ENCODE measurements at places on chromosomes 7 and 10.

- DNase-seq = no peak
These were observed 35.0 kb downstream of the NSUN6 start for GRCh38 chr10:18616337-18616736.

DNA sequence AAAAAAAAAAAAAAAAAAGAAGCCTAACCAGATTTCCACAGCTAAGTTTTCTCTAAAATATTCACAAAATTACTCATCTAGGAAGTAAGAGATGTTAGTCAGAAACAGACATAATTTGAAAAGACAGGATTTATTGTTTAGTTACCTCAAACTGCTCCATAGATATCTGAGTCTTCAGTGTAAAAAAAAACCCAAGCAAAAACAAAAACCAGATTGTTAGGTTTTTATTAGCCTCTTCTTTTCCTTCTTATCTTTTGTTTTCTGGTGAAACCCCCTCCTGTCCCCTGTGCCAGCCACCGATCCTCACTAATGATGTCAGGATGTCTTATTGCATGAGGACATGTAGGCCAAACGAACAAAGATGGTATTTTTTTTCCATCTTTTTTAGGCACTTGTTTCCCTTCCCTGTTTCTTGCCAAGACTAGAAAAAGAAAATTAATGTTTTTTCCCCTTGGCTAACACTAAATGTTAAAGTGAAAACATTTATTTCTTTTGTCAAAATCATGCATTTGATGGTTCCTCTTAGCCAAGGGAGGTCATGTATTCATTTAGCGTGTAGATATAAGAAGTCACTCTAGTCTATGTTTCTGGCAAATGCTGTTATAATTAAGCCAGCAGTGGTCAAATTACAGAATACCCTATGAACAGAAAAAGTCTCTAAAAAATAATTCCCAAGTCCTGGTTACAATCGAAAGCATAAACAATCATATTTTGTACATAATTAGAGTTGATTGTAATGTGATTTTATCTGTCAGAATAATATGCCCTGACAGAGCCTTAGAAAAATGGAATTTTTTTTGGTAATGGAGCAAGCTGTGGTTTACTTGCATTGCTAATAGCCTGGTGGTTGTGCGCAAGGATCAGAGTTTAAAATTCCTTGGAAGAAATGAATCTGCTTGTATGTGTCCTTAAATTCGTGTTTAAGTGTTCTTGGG, 702.4 kb upstream of the FZD8 start:
- DNase-seq = no peak

- peak; percentile 79 for DNase-seq
These were observed 40.8 kb downstream of the HK1 start for GRCh38 chr10:69318867-69319727.

DNA sequence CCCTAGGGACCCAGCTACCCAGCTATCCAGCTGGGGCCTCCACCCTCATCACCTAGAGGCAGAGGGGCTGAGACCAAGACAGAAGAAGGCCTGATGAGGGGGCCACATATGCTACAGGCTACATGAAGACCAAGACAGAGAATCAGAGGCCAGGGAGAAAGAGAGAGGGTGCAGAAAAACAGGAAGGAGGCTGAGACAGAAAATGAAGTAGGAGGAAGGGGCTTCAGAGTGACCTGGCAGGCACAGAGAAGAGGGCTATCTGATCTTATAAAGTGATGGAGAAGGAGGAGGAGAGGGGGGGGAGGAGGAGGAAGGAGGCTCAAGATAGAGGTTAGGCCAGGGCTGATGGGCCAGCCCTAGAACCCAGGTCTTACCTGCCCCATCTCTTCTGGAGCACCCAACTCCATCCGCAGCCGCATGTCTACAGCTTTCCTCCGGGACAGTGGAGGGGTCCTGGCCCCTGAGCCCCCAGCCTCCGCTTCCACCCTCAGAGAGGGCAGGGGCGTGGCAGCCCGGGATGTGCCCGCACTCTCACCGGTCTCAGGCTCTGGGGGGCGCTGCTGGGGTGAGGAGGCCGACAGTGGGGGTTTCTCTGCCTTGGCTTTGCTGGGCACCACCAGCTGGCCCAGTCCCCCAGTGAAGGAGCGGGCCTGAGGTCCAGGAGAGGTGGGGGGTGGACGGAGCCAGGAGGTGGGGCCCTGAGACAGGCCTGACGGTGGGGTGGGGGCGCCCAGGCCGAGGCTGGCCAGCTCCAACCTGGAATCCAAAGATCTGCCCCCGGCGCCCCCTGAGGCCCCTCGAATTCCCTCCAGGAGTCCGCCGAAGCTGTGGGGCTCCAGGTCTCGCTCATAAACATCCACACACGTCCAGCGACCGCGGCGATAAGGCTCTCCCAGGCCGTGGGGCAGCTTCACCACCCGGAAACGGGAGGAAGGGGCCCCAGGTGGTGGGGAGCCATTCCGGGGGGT, 1.8 kb downstream of the TSC22D4 start:
- peak; percentile 50 for DNase-seq

DNA sequence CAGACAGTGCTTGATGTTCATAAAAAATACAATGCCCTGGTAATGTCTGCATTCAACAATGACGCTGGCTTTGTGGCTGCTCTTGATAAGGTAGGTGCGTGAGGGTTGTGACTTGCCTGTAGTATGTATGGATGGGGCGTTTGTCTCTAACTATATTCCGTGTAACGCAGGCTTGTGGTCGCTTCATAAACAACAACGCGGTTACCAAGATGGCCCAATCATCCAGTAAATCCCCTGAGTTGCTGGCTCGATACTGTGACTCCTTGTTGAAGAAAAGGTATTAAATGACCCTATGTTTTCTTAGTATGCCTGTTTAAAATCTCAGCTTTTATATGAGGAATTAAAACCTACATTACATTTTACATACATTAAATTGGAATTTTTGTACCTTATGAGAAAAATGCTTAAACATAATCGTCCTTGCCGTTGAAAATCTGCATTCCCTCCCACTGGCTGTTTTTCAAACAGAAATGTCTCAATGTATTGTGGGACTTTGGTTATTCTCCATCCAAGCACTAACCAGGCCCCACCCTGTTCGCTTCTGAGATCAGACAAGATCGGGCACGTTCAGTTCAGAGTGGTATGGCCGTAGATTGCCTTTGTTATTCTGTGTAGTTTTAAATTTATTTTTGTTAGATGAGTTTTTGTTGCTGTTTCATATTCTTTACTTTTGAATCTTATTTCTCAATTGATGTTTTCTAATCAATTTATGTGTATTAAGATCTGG, 85.3 kb downstream of the CUL1 start:
- no peak for DNase-seq

DNA sequence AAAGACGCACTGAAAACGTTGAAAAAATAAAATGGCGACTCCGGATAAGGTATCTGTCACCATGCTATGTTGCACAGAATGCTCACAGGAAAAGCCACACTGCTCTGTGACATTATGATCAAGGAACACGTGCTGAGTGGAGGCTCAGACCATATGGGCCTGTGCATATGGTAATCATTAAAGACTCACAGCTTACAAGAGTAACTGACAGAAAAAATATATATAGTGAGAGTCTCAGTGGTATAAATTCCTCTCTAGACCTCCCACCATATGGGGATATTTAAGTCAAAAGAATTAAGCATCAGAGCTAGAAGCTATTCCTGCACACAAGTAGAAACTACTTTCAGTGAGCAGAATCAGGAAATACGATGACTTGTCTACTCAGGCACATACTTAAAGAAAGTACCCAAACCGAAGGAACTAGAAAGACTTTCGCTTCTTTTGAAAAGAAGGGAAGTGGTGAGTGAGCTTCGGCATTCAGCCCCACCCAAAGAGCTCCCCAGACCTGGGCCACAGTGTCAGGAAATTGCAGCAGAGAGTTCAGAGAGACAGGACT, 65.1 kb upstream of the MPP7 start:
- no peak for DNase-seq

DNA sequence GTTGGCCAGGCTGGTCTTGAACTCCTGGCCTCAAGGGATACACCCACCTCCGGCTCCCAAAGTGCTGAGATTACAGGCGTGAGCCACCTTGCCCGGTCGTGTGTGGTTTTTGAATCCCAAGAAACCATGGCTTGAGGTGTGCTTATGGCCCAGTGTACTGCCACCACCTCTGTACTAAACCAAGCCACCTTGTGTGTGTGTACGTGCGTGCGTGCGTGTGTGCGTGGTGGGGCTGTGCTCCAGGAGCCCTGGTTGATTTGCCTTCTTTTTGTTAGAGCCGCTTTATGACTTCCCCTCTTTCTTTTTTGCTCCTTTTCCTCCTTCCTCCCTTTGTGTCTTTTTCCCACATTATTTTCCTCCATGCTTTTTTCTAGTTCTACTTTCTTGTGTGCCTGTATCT, 121.4 kb downstream of the CAMK1D start:
- DNase-seq = no peak

- DNase-seq = no peak
These were observed 5.0 kb downstream of the NRF1 start for GRCh38 chr7:129616530-129616929.

DNA sequence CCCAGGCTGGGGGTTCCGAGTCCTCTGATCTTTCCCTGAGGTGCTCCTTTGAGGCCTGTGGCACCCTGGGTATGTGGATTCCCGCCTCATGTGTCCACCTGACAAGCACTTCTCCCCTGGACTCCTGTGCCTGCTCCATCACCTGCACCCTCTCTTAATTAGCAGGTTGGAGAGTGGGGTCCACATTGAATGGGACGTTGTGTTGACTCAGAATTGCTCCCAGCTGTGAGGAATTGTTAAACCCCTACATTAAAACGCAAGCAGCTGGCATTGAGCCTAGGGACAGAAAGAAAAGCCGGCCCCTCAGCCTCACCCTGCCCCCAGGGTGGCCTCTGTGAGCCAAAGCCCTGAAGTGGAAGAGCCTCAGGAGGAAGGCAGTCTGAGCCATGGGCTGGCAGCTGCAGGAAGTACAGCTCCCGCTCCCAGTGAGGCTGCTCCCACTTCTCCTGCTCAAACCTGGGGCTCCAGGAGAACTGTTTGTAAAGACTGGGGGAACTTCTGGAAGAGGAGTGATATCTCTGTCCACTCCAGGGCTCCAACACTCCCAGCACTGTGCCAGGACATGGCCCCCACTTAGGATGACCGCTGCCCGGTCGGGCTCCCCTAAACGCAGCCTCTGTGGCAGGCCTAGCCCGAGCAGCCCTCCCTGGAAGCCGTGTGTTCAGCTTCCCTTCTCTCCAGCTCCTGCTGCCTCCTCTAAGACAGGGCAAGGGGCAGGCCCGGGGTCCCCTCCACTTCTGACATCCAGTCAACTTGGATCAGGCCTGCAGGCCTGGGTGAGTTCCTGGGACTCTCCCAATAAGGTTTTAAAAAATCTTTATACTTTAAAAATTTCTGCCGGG, 1.8 kb upstream of the OPN4 start:
- DNase-seq = peak; percentile 51

- no peak for DNase-seq
These were observed 18.0 kb upstream of the SPOCK2 start for GRCh38 chr10:72106154-72106849.

GRCh38 chr10:98608411-98608810, 161.7 kb upstream of the HPS1 start:
- DNase-seq = peak; percentile 59

DNA sequence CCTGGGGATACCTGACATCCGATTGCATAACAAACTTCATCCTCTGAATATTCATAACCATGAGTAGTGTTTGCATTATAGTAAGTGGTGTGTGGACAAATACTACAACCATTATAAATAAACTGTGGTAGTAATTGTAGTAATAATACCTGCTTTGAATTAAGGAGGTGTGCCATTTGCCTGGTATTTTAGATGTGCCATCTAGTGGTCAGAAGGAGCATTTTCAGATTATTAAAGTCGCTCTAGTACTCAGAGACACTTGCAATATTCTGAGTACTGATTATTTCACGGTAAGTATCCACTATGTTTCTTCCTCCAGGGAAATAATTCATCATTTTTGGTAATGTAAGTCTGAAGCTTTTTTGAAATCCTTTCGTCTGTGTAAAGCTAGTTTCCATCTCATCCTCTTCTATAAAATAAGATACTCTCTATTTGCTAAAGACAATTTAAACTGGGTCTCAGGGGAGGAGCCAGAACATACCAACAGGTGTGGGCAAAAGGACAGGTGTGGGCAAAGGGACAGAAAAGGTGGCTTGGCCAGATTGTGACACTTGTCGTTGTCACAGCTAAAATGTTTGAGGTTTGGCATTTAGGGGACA, 115.3 kb upstream of the WDR11 start:
- DNase-seq = peak; percentile 53

GRCh38 chr7:159147246-159147645, 2.6 kb upstream of the VIPR2 start:
- no peak for DNase-seq

GRCh38 chr7:41882745-41883420, 180.0 kb upstream of the INHBA start:
- DNase-seq = no peak

DNA sequence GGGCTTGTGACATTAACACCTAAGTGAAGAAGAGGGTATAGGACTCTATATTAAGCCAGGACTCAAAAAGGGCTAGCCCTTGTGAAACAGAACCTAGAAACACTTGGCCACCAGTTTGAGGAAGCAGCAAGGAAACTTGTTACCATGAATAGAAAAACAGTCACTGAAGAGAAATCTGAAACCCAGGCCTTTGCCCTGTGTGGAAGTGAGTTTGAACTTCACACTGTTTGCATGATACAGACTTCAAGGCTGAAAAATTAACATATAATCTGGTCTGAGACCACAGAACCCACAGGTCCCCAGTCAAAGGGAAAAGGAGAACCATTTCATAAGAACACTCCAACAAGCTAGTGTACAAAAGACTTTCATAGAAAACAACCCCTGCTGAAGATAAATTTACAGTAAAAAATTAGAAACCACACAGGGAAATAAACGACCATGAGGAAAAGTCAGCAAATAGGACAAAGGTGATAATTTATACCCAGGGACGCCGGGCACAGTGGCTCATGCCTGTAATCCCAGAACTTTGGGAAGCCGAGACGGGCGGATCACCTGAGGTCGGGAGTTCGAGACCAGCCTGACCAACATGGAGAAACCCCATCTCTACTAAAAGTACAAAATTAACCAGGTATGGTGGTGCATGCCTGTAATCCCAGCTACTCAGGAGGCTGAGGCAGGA, 76.1 kb downstream of the SKIDA1 start:
- DNase-seq = no peak

GRCh38 chr10:102112210-102112817, 7.9 kb downstream of the LDB1 start:
- DNase-seq = no peak

- peak; percentile 1 for DNase-seq
These were observed 496.7 kb downstream of the SH2D4B start for GRCh38 chr10:81034383-81034782.

DNA sequence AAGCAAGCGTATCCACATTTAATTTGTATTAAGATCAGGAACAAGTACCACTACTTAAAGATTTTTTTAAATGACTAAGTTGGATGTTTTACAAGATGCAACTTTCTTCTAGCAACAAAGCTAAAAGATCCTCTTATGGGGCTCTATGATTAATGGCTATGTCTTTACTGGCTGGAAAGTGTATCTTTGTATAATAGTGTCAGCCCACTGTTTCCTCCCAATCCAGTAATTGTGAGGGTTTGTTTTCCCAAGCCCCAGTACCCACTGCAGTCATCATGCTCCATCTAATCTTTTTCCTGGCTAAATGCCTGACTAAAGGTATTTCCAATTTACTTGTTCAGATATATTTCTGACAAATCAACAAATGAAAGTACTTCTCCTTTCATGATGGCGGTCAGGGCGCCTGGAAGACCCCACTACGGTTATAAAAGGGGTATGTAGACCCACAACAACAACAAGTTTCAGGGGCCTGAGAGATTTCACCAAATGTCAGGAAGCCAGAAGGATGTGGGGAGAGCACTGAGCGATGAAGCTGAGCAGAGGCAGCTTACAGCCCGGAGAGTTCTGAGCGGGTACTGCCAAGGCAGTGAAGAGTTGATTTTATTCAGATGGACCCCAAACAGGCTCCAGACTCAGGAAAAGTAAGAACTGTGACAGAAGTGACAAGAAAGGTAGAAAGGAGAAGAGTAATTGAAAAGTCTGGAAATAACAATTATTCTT, 222.6 kb upstream of the KLF14 start:
- peak; percentile 59 for DNase-seq

- DNase-seq = no peak
These were observed 2.4 kb upstream of the FGF8 start for GRCh38 chr10:101778151-101778780.

Data from astrocyte of the hippocampus (primary cell).